Lung microvascular endothelial cell (primary cell): ENCODE measurements at places on chromosomes 3 and 15. TPM values are rescaled to one million over a fixed set of nuclear protein-coding genes. Genes with fewer than 3 reads are reported as not detected.

GRCh38 chr3:50264383-50264963 lies 4.5 kb upstream of the SEMA3B start:
- DNase-seq: peak; percentile 57

Gene FSIP1
- 0.40 and 0.44 TPM in 2 replicates for total RNA-seq

Gene KIF15
- total RNA-seq: 1.6 and 4.8 TPM in 2 replicates

DNA sequence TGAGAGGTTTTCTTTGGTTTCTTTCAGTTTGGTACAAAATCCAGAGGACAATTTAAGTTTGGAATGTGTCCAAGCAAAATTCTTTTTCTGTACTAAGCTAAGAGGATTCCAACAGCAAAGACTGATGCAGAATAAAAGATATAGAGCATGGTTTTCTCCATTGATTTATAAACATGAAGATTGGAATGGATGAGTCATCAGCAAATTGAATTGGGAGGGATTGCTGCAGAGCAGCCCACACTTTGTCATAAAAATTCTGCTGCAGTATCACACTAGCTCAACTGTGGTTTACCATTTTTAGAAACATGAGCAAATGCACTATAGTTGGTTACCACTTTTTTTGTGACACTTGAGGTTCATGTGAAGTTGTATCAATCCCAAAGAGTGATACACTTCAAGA lies 16.1 kb upstream of the LARP6 start:
- no peak for DNase-seq

- peak; percentile 86 for DNase-seq
Measured at GRCh38 chr15:42650208-42651066, 75.0 kb downstream of the STARD9 start.

DNA sequence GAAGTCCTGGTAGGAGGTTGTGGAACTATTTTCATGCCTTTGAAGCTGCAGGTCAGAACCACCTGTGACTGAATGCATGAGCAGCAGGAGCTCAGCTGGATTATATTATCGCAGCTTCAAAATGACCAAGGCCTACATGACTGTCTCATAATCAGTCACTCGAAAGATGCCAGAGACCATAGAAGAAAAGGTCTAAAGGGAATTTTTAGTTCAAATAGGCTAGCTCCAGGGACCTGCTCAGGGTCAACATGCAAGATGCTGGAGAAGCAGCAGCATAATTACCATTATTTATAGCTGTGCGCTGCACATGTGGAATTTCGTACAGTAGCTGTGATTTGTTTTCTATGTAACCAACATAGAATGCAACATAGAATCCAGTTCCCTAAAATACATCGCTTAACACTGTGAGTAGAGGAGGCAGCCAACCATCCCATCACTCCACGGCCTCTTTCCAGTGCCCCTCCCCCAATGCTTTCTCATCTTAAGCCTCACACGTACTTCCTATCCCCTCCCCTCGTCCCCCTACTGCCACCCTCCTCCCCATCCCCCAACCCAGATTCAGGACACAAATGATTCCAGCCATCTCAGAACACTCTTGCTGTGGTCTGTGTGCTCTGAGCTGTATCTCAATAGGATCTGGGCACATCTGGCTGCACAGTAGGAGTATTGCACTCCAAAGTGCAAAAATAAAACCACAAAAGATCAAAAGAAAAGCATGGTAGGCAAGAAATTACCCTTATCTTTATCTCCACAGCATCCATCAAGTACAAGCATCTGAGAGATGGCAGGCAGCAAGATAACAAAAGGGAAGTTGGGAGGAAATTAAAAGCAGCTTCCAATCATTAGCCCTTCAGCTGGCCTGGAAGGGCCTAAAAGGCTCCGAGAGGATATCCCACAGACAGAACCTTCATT lies 352.8 kb upstream of the SEMA6D start:
- DNase-seq: no peak

Gene ABI3BP
- total RNA-seq: 6.3 and 7.7 TPM in 2 replicates

Gene CTXN2
- total RNA-seq: not detected in 2 replicates

GRCh38 chr15:80913541-80913940 lies 76.1 kb downstream of the MESD start:
- DNase-seq: no peak

Gene GCNT3
- total RNA-seq: not detected in 2 replicates

- no peak for DNase-seq
Measured at GRCh38 chr3:105836533-105836932, 32.3 kb downstream of the CBLB start.
